EL (cell line): ENCODE measurements at places on chromosomes 3 and 15.

DNA sequence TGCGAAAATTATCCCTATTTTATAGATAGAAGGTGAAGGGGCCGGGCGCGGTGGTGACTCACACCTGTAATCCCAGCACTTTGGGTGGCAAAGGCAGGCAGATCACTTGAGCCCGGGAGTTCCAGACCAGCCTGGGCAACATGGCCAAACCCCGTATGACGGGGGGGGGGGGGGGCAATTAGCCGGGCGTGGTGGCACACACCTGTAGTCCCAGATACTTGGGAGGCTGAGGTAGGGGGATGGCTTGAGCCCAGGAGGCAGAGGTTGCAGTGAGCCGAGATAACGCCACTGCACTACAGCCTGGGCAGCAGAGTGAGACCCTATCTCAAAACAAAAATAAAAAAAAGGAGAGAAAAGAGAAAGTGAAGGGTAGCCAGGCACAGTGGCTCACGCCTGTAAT, 1.4 kb downstream of the AAGAB start:
- no peak for DNase-seq

- DNase-seq = no peak
Measured at GRCh38 chr3:195897853-195898415, 10.4 kb downstream of the TNK2 start.

DNA sequence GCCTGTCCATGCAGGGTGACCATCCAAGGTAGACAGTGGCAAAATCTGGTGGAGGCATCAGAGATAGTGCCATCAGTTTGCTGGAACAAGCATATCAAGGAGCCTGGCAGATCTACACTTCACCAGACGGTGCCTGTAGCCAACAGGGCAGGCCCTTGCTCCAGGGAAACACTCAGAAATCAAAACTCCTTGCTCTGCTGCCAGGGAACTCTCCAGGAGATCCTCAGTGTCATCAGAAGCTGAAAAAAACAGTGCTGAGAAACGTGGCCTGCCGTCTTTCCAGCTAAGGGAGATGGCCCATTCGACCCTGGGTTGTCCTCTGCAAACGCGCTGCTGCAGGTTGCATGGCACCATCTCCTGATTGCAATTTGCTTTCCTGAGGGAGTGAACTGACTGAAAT, 30.5 kb upstream of the ATP13A3 start:
- no peak for DNase-seq

DNA sequence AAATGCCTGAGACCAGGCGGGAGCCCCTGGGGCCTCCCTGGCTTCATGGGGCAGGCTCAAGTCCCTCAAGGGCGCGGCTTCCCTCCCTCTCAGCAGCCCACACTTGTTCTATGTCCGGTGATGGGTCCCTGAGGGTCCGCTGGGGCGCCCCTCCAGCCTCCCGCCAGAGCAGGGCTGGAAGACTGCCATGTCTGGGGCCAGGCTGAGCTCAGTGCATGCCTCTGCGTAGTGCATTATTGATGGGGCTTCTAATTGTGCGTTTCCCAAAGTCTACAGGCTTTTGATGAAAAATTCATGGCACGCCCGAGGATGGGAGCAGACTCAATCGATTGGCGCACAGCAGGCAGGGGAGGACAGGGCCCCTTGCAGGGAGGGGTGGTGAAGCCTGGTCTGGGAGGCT, 51.3 kb downstream of the CYP11A1 start:
- DNase-seq = no peak

GRCh38 chr3:164332831-164333802, 745.2 kb downstream of the SI start:
- DNase-seq = no peak

DNA sequence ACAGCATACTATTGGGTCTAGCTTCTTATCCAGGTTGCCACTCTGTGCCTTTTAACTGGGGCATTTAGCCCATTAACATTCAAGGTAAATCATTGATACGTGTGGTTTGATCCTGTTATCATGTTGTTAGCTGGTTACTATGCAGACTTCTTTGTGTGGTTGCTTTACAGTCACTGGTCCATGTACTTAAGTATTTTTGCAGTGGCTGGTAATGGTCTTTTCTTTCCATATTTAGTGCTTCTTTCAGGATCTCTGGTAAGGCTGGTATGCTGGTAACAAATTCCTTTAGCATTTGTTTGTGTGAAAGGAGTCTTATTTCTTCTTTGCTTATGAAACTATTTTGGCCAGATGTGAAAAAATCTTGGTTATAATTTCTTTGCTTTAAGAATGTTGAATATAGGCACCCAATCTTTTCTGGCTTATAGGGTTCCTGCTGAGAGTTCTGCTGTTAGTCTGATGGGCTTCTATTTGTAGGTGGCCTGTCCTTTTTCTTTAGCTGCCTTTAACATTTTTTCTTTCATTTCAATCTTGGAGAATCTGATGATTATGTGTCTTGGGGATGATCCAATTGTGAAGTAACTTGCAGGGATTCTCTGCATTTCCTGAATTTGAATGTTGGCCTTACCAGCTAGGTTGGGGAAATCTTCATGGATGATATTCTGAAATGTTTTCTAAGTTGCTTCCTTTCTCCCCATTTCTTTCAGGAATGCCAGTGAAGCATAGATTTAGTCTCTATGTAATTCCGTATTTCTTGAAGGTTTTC, 39.3 kb downstream of the CCR1 start:
- DNase-seq = peak; percentile 18

DNA sequence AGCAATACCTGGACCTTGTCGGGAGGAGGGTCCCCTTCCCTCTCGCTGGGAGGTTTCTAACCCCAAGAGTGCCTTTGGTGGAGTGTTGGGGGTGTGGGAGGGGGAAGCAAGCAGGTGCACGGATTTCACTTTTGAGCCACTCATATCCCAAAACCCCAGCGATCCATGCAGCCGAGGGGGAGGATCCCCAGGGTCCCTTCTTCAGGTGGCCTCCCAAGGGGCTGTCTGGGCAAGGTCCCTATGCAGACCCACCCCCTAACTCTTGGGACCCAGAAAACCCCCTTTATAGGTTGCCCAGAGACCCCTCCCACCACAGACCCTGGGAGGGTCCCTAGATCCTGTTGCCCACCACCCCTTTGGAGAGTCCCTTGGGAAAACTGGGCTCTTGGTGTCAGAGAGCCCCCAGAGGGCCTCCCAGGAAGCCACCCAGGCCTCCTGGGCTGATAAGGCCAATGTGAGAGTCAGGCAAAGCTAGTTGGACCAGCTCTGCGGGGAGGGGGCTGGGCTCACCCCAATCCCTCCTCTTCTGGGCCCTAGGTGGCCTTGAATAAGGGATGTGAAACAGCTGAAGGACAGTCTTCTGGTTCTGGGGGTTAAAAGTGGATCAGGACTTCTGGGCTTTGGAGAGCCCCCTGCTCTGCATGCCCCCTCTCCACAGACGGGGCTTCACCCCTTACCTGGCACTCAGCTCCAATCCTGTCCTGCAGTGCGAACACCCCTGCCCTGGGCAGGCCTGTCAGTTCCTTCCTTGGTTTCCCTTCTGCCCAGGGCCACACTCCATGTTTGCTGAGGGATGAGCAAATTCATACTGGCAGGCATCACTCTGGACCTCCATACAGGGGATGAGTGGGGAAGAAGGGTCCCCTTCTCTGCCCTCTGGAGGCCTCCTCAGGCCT, 932 bp upstream of the PLCD1 start:
- DNase-seq = no peak

GRCh38 chr3:13020159-13020750, 53.0 kb downstream of the IQSEC1 start:
- no peak for DNase-seq
